Activated CD8-positive, alpha-beta T cell treated with anti-CD3 and anti-CD28 coated beads, Interleukin-2, amount 10 ng/mL, durations not matched to agents 7 days and 5 days (primary cell): ENCODE measurements at places on chromosomes 6 and 20. TPM values are rescaled to one million over a fixed set of nuclear protein-coding genes. Genes with fewer than 3 reads are reported as not detected.
A peak's percentile ranks its signal among the peaks of the same experiment; 100 is the strongest.

- H3K4me3 ChIP-seq: no peak overlapping the region
- DNase-seq: no peak
- no peaks in the 10 kb centered on the region for H3K4me1 ChIP-seq
- peaks cover 13% of the 10 kb centered on the region for H3K27me3 ChIP-seq
Observed at GRCh38 chr20:20761301-20761700, 48.9 kb upstream of the RALGAPA2 start.

DNA sequence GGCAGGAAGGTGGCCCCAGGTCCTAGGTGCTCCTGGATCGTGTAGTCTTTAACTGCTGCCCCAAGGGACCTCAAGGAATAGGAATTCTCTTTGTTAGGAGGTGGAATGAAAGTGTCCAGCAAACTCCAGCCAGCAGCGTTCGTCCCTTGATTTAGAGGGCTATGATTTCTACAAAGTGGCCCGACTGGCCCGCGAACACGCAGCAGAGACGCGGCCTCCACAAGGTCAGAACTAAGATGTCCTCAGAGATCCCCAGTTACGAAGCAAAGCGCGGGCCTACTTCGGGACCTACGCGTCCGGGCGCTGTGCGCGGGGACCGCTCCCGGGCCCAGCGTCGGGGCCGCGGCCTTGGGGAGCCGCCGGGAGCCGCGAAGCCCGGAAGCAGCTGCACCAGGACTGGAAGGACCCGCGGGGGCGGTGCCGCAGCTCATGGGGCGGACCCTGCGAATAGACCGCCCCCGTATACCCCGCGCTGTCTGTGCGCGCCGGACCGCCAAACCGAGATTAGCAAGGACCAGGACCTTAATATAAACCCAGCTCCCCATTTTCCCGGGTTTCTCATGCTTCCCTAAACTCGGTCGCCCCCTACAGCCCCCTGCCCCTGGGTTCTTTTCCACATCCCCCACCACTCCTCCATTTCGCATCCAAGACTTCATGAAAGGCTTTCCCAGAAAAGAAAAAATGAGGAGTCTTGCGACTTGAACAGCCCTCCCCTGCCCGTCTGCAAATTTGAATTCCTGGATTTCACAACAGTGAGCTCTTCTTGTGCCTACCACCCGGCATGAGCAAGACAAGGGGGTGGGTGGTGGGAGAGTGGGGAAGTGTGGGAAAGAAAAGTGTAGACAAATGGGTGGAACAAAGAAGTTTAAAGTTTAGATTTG lies at the start of gene C6orf47:
Gene C6orf47, minus strand, starts transcription at position 398 of the 881 bp plus-strand sequence. CDS start 831 bp downstream, outside the sequence.
- peaks cover 82% of the 10 kb centered on the region for H3K36me3 ChIP-seq
- peak within 1 kb of the TSS; percentile 88 for H3K27ac ChIP-seq
- DNase-seq: peak; percentile 85
- H3K27me3 ChIP-seq: no peaks in the 10 kb centered on the region
- peak within 1 kb of the TSS; percentile 91 for H3K4me3 ChIP-seq
- peaks cover 85% of the 10 kb centered on the region for H3K4me1 ChIP-seq

DNA sequence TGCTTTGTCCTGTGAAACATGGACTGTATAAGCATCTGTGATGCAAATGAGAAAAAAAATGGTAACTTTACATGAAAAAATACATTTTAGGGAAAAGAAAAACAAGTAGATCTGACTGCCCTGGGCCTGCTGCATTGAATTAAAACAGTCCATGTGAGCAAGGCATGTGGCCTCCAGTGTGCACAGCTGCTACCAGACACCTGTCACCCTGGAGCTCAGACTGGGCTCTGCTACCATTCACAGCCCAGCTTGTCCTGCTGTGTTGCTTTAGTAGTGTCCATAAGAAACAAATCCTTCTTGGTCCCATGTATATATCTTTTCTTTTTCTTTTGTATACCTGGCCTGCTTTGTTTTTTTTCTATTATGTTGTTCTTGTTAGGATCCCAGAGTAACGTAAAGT lies 315.9 kb downstream of the NKAIN2 start:
- H3K36me3 ChIP-seq: no peaks in the 10 kb centered on the region
- H3K27ac ChIP-seq: no peak overlapping the region
- H3K4me1 ChIP-seq: no peaks in the 10 kb centered on the region
- H3K27me3 ChIP-seq: no peaks in the 10 kb centered on the region
- no peak overlapping the region for H3K4me3 ChIP-seq

GRCh38 chr6:106470316-106470715 lies 109.8 kb downstream of the CRYBG1 start:
- H3K36me3 ChIP-seq: no peaks in the 10 kb centered on the region
- peaks cover 26% of the 10 kb centered on the region for H3K27me3 ChIP-seq
- H3K4me1 ChIP-seq: no peaks in the 10 kb centered on the region
- no peak overlapping the region for H3K27ac ChIP-seq
- H3K4me3 ChIP-seq: no peak overlapping the region

DNA sequence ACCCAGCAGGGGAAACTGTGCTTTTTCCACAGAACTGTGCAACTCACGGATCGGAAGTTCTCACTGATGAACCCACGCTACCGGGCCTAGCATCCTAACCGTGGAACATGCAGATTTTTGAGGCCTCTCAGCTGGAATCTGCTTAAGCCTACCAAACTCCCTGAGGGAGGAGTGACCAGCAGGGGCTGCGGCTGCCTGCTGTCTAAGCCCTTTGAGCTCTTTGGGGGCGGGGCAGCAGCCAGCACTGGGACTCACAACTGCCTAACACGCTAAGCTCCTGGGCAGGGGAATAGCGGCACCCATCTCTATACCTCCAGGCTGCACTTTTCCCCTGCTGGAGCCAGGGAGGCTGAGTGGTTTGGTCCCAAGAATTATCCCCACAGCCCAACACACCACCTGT lies 20.4 kb upstream of the METTL24 start:
- no peaks in the 10 kb centered on the region for H3K4me1 ChIP-seq
- no peak overlapping the region for H3K27ac ChIP-seq
- H3K36me3 ChIP-seq: no peaks in the 10 kb centered on the region
- peaks cover 2% of the 10 kb centered on the region for H3K27me3 ChIP-seq

DNA sequence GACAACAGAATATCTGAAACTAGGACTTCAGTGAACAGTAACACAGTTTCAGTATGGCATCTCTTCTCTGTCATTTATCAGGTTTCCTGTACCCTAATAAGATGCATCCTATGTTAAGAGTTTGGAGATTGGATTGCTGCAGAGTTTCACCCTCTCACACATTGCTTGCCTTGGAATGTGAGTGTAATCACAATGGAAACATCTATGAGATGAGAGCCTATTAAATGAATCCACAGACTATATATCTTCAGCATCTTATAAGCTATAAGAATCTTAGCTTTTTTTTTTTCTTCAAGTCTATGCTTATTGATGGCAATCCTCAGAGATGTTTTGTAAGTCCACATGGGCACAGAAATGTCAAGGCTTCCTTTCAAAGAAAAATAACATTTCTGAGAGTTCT lies 292.5 kb downstream of the PRKN start:
- no peak overlapping the region for H3K27ac ChIP-seq
- no peak overlapping the region for H3K4me3 ChIP-seq
- H3K27me3 ChIP-seq: no peaks in the 10 kb centered on the region
- H3K4me1 ChIP-seq: no peaks in the 10 kb centered on the region
- H3K36me3 ChIP-seq: no peaks in the 10 kb centered on the region
- DNase-seq: no peak

- H3K4me3 ChIP-seq: no peak overlapping the region
- H3K27ac ChIP-seq: no peak overlapping the region
- DNase-seq: no peak
- H3K27me3 ChIP-seq: no peaks in the 10 kb centered on the region
Observed at GRCh38 chr6:126535595-126535994, 195.7 kb downstream of the CENPW start.

GRCh38 chr6:155561257-155561965 lies 105.8 kb upstream of the NOX3 start:
- H3K27ac ChIP-seq: no peak overlapping the region
- no peak for DNase-seq
- no peak overlapping the region for H3K4me3 ChIP-seq
- no peaks in the 10 kb centered on the region for H3K36me3 ChIP-seq
- peaks cover 2% of the 10 kb centered on the region for H3K27me3 ChIP-seq
- H3K4me1 ChIP-seq: no peaks in the 10 kb centered on the region

DNA sequence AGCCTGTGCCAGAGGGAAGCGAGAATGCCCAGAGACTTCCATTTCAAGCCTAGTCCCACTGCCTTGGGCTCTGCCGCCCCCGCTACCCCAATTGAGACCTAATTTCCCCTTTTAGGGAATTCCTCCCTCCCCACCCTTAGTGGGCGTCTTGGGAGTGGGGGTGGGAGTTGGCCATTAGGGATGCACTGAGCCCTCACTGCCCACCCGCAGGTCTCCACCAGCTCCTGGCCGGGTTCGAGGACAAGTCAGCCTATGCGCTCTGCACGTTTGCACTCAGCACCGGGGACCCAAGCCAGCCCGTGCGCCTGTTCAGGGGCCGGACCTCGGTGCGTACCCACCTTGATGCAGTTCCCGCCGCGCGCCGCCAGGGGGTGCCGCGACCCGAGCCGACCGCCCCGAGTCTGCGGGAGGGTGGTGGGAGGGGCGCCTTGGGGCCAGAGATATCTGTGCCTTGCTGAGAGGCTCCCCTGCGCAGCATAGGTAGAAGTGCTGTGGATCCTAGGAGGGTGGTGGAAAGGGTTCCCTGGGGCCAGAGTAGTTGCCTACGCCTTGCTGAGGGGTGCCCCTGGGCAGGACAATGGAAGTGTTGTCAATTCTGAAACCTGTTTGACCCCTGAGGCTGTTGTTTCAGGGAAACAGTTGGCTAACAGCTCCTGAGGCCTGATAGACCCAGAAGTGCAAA lies 9.2 kb downstream of the ITPA start:
- peaks cover 16% of the 10 kb centered on the region for H3K4me1 ChIP-seq
- peak; percentile 79 for DNase-seq
- peaks cover 32% of the 10 kb centered on the region for H3K36me3 ChIP-seq

GRCh38 chr20:24364482-24364881 lies 104.9 kb upstream of the SYNDIG1 start:
- peaks cover 7% of the 10 kb centered on the region for H3K27me3 ChIP-seq
- no peak overlapping the region for H3K4me3 ChIP-seq
- no peak overlapping the region for H3K27ac ChIP-seq
- H3K4me1 ChIP-seq: no peaks in the 10 kb centered on the region

- no peaks in the 10 kb centered on the region for H3K4me1 ChIP-seq
- no peaks in the 10 kb centered on the region for H3K36me3 ChIP-seq
- no peak for DNase-seq
- no peak overlapping the region for H3K27ac ChIP-seq
- H3K27me3 ChIP-seq: no peaks in the 10 kb centered on the region
- no peak overlapping the region for H3K4me3 ChIP-seq
Observed at GRCh38 chr20:12030470-12030869, 112.8 kb downstream of the BTBD3 start.

- H3K4me1 ChIP-seq: no peaks in the 10 kb centered on the region
- no peak overlapping the region for H3K27ac ChIP-seq
- DNase-seq: no peak
Observed at GRCh38 chr6:140009286-140009685, 634.8 kb upstream of the CITED2 start.

DNA sequence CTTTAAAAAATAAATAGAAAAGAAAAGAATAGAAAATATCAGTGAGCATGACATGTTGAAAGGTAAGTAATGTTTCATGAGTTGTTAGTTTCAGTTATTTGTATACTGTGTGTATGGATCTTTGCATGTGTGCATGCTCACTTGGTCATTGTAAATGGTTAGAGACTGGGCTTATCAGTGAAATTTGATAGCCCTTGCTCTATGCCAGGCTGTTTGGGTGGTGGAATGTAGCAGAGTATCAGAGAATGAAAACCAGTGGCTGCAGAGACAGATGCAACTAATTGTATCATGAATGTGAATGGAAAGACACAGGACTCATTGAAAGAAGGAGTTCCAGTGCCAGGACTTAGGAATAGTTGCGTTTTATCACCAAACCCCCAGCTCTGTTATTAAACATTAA lies 4.2 kb downstream of the GSTA2 start:
- H3K27me3 ChIP-seq: peaks cover 13% of the 10 kb centered on the region
- H3K36me3 ChIP-seq: no peaks in the 10 kb centered on the region
- DNase-seq: no peak
- H3K4me3 ChIP-seq: no peak overlapping the region
- no peaks in the 10 kb centered on the region for H3K4me1 ChIP-seq

Gene SAMD5
- not detected for total RNA-seq

Gene ARFGEF2
- 19.1 TPM for total RNA-seq

Gene CCDC167
- total RNA-seq: 69.4 TPM

Gene KHDC1
- 6.8 TPM for total RNA-seq

Gene FAXC
- not detected for total RNA-seq

Gene ZSWIM1
- total RNA-seq: 7.0 TPM

Gene BFSP1
- 0.55 TPM for total RNA-seq

Gene SLC25A27
- total RNA-seq: not detected

Gene HCK
- not detected for total RNA-seq

Gene GTF2H4
- 30.1 TPM for total RNA-seq

Gene BEND6
- total RNA-seq: not detected

Gene LCA5
- not detected for total RNA-seq

Gene SLC17A1
- not detected for total RNA-seq

Gene OR2H2
- not detected for total RNA-seq
